ENCODE measurements at places on chromosomes 1 and 21.

- DNase-seq = peak; percentile 30
Observed at GRCh38 chr1:19974822-19975416, 4.5 kb downstream of the PLA2G2A start.

DNA sequence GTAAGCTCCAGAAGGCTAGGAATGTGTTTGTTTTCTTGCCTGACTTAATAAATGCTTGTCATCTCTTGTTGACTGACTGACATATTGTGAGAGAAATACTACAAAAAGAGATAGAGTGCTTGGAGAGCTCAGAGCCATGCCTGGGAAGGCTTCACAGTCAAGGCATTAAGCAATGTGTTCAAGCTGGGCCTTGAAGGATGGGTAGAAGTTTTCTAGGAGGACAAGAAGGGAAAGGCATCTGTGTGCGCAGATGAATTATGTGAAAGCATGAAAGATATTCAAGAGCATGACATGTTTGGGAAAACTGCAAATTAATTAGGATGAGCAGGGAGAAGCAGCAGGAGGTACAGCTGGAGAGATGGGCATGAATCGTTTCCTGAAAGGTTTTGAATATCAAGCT is 5.6 kb downstream of the SLAMF8 start:
- no peak for DNase-seq

DNA sequence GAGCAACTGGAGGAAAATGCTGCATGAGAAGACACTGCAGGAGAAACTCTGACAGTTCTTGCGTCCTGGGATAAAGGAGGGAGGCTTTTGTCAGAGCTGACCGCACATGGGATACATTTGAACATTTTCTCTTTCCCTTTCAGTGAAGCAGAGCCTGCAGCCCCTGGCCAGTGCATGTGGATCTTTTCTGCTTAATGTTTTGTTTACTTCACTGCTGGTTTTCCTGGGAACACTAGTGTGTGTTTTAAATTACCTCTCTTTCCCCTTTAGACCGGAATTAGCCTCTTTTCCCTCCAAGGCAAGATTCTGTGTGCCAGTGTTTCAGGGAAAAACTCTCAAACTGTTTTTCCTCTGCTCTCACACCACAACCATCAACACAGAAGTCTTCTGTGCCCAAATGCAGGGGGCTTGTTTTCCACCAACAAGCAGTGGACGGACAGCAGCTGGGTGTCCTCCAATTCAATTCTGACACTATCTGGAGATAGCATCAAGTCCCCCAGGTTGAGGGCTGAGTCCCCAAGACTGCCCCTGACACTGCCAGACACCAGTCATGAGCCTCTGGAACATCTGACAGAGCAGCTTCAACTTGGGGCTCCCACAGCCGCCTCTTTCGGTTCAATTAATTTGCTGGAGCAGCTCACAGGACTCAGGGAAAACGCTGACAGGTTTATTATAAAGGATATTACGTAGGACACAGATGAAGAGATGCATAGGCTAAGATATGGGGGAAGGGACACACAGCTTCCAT is 136.2 kb downstream of the RHOU start:
- DNase-seq = no peak

GRCh38 chr1:151343587-151343986 is 3.5 kb downstream of the RFX5 start:
- no peak for DNase-seq

DNA sequence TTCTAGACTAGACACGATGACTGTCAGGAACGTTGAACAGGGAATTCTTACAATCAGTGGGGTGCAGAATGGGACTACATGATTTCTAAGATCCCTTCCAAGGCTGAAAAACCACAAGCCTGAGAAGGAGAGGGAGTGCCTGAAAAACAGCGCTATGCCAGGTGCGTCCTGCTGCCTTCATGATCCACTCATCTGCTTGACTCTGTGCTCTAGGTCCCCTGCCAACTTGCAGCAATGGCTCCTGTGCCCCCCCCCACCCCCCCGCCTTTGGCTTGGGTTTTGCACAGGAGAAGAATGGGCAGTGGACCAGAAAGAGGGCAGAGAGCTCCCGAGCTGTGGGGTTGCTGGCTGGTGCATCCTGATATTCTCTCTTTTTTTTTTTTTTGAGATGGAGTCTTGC is 5.9 kb downstream of the SLC2A7 start:
- no peak for DNase-seq

GRCh38 chr1:213908521-213908920 is 79.3 kb upstream of the PROX1 start:
- no peak for DNase-seq

- DNase-seq = peak; percentile 62
Observed at GRCh38 chr1:243917863-243918565, 68.0 kb upstream of the AKT3 start.

GRCh38 chr1:222618001-222618879 is at the start of gene MIA3:
TSS of gene MIA3 (plus strand) at chr1:222618097. CDS start at chr1:222618111, 14 bp downstream.
- DNase-seq = peak; percentile 67

GRCh38 chr1:32709476-32709875 is 6.9 kb upstream of the SYNC start:
- no peak for DNase-seq
